ENCODE measurements at places on chromosomes 12 and 14. TPM values are rescaled to one million over a fixed set of nuclear protein-coding genes. Genes with fewer than 3 reads are reported as not detected.

DNA sequence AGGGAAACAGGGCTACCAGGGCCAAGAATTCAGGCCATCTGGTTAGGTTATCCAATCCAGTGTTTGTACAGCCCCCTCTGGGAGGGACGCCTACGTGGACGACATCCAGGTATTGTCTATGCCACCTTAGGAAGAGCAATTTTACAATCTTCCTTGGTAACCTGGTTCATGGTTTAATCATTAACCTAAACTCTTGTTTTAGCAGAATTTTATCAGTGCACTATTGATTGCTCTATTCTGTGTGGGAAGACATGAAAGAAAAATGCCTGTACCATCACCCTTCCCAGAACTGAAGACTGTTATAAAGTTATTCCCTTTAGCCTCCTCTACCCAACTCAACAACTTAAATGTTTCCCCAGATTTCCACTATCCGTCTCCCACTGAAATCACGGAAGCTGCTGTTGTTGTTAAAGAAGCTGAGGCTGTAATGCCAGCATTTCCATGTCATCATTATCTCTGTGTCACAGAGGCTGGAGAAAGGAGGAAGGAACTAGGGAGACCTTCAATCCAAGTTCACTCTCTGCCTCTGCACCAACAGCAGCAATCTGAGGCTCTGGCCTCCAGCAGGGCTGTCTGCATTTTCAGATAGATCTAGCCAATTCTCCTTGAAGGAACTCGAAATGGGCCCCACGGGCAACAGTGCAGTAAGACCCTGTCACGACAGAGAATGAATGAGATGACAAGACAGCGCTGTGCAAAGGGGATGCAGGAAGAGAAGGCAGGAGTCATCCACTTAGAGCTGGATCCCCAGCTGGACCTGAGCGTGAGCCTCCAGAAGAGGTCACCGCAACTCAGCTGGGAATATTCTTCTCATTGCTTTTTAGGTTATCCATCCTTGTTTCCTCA is 183.4 kb upstream of the GZMB start:
- no peak for DNase-seq

GRCh38 chr14:77507762-77508161 is 9.1 kb upstream of the ISM2 start:
- no peak for DNase-seq

Gene KRT6C
- not detected for total RNA-seq

GRCh38 chr14:106657460-106657859 is 1131.1 kb downstream of the TMEM121 start:
- DNase-seq: no peak

- DNase-seq: no peak
These were observed 202.5 kb upstream of the DDHD1 start for GRCh38 chr14:53355581-53356112.

Gene KLRC2
- not detected for total RNA-seq

Gene NOVA1
- 23.7 TPM for total RNA-seq

GRCh38 chr12:51798501-51798900 is 50.0 kb downstream of the FIGNL2 start:
- no peak for DNase-seq

- DNase-seq: no peak
These were observed 49.2 kb downstream of the FGD4 start for GRCh38 chr12:32448586-32448985.
